ENCODE measurements at places on chromosomes 4 and X. TPM values are rescaled to one million over a fixed set of nuclear protein-coding genes. Genes with fewer than 3 reads are reported as not detected.

The USP51 gene
- 0.88 TPM for total RNA-seq

DNA sequence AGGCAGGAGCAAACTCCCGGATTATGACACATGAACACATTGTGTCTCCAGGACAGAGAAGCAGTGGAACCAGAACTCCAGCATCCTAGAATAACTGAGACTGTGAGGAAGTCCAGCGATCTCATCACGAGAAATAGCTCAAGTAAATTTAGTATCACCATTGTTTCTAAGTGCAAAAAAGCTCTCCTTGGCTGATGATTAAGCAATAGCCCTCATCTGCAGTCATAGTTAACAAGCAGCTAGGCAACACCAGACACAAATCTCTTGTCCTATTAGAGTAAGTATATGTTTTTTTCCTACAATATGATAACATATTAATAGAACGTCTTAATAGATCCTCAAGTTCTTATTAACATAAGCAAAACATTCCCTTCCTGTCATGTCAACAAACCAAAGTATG, 2.4 kb upstream of the CFAP299 start:
- H3K27ac ChIP-seq, result no peak overlapping the region
- peaks cover 10% of the 10 kb centered on the region for H3K4me1 ChIP-seq
- DNase-seq, result no peak
- no peak overlapping the region for H3K4me3 ChIP-seq

DNA sequence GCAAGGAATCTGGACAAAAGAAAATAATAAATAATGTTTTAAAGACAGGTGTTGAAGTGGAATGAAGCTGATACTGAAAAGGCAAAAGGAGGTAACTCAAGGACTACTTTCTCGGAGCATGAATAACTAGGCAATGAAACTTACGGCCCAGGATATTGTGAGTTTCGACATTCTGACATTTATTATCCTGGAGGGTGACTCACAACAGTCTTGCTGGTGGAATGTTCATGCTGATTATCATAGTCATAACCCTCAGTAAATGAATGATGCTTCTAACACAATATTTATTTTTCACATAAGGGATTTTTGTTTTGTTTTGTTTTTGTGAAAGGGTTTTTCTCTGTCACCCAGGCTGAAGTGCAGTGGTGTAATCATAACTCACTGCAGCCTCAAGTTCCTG, 147.0 kb upstream of the HPGD start:
- no peaks in the 10 kb centered on the region for H3K4me1 ChIP-seq
- no peak overlapping the region for H3K4me3 ChIP-seq
- H3K27ac ChIP-seq, result no peak overlapping the region
- no peak for DNase-seq
- H3K27me3 ChIP-seq, result no peaks in the 10 kb centered on the region

The PRDM5 gene
- not detected for total RNA-seq

The SPIN4 gene
- total RNA-seq, result 14.8 TPM

The ARHGEF9 gene
- 42.8 TPM for total RNA-seq

The VCX gene
- total RNA-seq, result not detected

- H3K27ac ChIP-seq, result no peak overlapping the region
- no peaks in the 10 kb centered on the region for H3K36me3 ChIP-seq
- H3K4me3 ChIP-seq, result no peak overlapping the region
- H3K27me3 ChIP-seq, result peaks cover 20% of the 10 kb centered on the region
- DNase-seq, result no peak
Observed at GRCh38 chr4:183303301-183303700, 16.8 kb downstream of the CLDN22 start.

The RENBP gene
- 7.5 TPM for total RNA-seq

GRCh38 chrX:105550043-105550663, 272.2 kb upstream of the NRK start:
- H3K27me3 ChIP-seq, result no peaks in the 10 kb centered on the region
- no peaks in the 10 kb centered on the region for H3K36me3 ChIP-seq
- no peak overlapping the region for H3K27ac ChIP-seq
- H3K4me3 ChIP-seq, result no peak overlapping the region
- no peaks in the 10 kb centered on the region for H3K4me1 ChIP-seq
- DNase-seq, result no peak

DNA sequence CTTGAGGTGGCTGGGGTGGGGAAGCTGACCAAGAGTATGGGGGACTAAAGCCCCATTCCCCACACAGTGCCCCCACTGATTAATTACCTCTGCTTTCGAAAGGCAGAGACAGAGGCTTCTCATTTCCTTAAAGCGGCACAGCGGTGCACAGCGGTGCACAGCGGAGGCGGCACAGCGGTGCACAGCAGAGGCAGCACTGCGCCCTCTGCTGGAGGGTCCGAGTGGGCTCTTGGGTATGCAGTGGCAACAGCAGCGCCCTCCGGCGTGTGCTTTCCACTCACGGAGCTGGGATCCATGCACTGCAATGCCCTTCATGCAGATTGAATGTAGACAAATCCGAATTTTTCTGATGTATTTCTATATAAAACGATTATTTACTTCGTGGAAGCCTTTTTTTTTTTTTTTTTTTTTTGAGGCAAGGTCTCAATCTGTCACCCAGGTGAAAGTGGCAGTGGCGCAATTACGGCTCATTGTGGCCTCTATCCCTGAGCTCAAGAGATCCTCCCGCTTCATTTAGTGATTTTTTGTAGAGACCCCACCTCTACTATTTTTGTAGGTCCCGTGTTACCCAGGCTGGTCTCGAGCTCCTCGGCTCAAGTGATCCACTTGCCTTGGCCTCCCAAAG, 19.7 kb upstream of the PRPS2 start:
- no peak overlapping the region for H3K27ac ChIP-seq
- H3K27me3 ChIP-seq, result peaks cover 31% of the 10 kb centered on the region
- peaks cover 4% of the 10 kb centered on the region for H3K4me1 ChIP-seq
- DNase-seq, result peak; percentile 79
- H3K36me3 ChIP-seq, result no peaks in the 10 kb centered on the region
- H3K4me3 ChIP-seq, result no peak overlapping the region

The PDZD11 gene
- total RNA-seq, result 34.1 TPM

The NEUROG2 gene
- total RNA-seq, result 0.12 TPM

- no peaks in the 10 kb centered on the region for H3K36me3 ChIP-seq
- no peaks in the 10 kb centered on the region for H3K4me1 ChIP-seq
- no peak overlapping the region for H3K4me3 ChIP-seq
- H3K27me3 ChIP-seq, result no peaks in the 10 kb centered on the region
- no peak for DNase-seq
- no peak overlapping the region for H3K27ac ChIP-seq
Observed at GRCh38 chr4:85873566-85873965, 398.6 kb downstream of the ARHGAP24 start.

GRCh38 chr4:82128355-82128754, 245.4 kb downstream of the HNRNPD start:
- H3K4me3 ChIP-seq, result no peak overlapping the region
- H3K27ac ChIP-seq, result no peak overlapping the region
- H3K4me1 ChIP-seq, result no peaks in the 10 kb centered on the region
- H3K27me3 ChIP-seq, result no peaks in the 10 kb centered on the region
- no peaks in the 10 kb centered on the region for H3K36me3 ChIP-seq

- no peak overlapping the region for H3K27ac ChIP-seq
- H3K36me3 ChIP-seq, result no peaks in the 10 kb centered on the region
- H3K27me3 ChIP-seq, result no peaks in the 10 kb centered on the region
- H3K4me1 ChIP-seq, result no peaks in the 10 kb centered on the region
- DNase-seq, result no peak
Observed at GRCh38 chrX:36609616-36610585, 398.3 kb upstream of the FAM47C start.

DNA sequence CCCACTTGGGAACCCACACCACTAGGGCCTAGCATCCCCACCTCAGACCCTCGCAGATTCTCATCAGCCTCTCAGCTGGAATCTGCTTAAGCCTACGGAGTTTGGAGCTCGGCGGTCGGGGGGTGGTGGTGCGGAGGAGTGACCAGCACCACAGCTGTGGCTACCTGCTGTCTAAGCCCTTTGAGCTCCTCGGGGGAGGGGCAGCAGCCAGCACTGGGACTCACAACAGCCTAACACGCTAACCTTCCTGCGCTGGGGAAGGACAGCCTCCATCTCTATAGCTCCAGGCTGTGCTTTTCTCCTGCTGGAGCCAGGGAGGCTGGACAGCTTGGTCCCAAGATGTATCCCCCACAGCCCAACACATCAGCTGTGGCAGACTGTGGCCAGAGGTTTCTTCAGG, 281.5 kb downstream of the USP46 start:
- no peaks in the 10 kb centered on the region for H3K36me3 ChIP-seq
- DNase-seq, result no peak
- H3K27ac ChIP-seq, result no peak overlapping the region

DNA sequence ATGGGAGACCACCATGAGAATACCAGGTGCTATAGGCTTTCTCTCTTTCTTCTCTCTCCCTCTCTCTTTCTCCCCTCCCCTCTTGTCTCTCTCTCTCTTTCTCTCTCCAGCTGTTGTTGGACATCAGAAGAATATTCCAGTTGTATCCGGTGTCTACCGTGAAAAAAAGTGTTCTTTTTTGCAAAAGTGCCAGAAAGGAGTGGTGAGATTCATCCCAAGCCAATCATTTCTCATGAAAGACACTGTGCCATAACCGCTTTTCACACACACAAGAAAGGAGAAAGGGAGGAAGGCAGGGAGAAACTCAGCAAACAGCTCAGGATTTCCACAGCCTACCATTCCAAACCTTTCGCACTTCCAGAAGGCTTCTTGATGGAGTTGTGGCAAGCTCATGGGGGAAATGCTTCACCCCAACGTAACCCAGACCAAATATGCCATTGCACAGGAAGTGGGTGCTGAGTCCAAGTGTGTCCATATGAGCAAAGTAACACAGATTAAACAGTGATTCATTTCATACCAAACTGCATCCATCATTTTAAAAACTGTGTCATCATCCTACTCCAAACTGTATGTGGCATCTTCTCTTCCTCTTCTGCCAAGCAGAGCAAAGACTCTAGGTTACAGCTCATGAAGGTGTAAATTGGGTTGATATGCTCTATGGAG, 224.0 kb downstream of the APBB2 start:
- no peaks in the 10 kb centered on the region for H3K36me3 ChIP-seq
- no peak overlapping the region for H3K27ac ChIP-seq
- H3K4me1 ChIP-seq, result no peaks in the 10 kb centered on the region
- DNase-seq, result no peak

The CSN1S1 gene
- total RNA-seq, result not detected

The NKX1-1 gene
- not detected for total RNA-seq

GRCh38 chr4:10020871-10021652, at the start of gene SLC2A9:
Gene SLC2A9, minus strand, starts transcription at chr4:10021497. Its CDS starts 68 bp downstream, at chr4:10021429.
- H3K4me1 ChIP-seq, result peaks cover 17% of the 10 kb centered on the region
- DNase-seq, result no peak
- H3K27ac ChIP-seq, result no peak within 1 kb of the TSS
- H3K4me3 ChIP-seq, result no peak within 1 kb of the TSS
- H3K36me3 ChIP-seq, result no peaks in the 10 kb centered on the region

- H3K27ac ChIP-seq, result no peak overlapping the region
- H3K4me1 ChIP-seq, result no peaks in the 10 kb centered on the region
- H3K36me3 ChIP-seq, result peaks cover 18% of the 10 kb centered on the region
- H3K27me3 ChIP-seq, result no peaks in the 10 kb centered on the region
- no peak overlapping the region for H3K4me3 ChIP-seq
Observed at GRCh38 chrX:130136496-130136895, 26.2 kb upstream of the ELF4 start.

- no peaks in the 10 kb centered on the region for H3K36me3 ChIP-seq
- H3K27me3 ChIP-seq, result no peaks in the 10 kb centered on the region
- peaks cover 4% of the 10 kb centered on the region for H3K4me1 ChIP-seq
Observed at GRCh38 chrX:124401696-124402095, 55.3 kb downstream of the SH2D1A start.

DNA sequence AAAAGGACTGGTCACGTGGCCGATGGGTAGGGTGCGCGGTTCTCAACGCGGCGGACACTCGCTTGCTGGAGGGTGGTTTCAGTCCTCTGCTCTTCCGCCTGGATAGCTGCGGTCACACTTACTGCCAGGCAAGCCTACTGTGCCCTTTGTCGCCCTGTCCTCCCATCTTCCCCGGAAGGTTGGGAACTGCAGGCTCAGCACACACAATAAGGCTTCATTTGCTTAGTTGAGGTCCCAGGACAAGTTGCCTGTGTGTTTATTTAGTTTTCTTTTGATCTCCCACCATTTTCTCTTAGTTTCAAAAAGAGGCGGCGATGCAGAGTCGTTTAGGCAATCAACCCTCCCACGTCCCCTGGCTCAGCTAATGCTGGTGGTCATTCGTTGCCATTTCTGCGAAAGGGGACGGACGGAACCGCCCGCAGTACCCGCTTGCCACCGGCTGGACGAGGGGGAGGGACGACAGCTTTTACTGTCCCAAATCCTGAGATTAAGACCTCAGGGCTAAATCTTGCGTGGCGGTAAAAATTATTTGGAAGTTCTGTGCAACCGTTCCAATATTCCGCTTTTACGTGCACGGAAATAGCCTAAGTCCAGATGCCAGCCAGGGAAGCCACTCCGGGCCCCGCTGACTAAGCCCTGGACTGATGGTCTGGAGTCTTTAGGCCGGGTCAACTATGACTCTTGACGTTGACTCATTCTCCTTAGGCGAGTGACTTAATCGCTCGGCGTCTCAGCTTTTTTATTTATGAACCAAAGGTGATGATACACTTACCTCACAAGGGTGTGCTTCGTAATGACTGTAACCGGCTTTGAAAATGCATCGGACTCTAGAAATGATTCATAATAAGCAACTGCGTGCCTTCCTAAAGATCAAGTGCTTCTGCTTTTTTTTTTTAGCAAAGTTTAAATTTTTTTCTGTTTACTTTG, 671 bp upstream of the EIF4E start:
- H3K4me3 ChIP-seq, result peak overlapping the region; percentile 89
- H3K27ac ChIP-seq, result peak overlapping the region; percentile 100
- H3K4me1 ChIP-seq, result peaks cover 37% of the 10 kb centered on the region
- H3K27me3 ChIP-seq, result no peaks in the 10 kb centered on the region
- peak; percentile 85 for DNase-seq
- peaks cover 26% of the 10 kb centered on the region for H3K36me3 ChIP-seq

DNA sequence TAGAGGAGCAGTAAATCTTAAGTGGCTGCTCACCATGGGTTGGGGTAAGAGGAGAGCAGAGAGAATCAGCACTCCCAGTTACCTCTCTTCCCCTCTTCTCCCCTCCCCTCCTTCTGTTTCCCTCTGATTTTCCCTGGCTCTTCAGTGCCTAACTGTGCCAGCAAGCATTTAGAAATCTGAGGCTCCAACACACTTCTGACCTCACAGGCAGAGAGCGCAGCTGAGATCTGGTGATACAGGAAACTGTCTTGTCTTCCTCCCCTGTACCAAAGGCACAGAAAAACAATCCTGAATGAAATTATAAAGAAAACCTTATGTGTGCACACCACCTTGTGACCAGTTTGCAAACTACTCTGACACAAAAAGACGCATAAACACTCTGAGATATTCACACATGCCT, 82.4 kb upstream of the SMIM10 start:
- DNase-seq, result no peak
- H3K4me3 ChIP-seq, result no peak overlapping the region
- H3K4me1 ChIP-seq, result peaks cover 5% of the 10 kb centered on the region
- H3K27ac ChIP-seq, result peak overlapping the region; percentile 58

DNA sequence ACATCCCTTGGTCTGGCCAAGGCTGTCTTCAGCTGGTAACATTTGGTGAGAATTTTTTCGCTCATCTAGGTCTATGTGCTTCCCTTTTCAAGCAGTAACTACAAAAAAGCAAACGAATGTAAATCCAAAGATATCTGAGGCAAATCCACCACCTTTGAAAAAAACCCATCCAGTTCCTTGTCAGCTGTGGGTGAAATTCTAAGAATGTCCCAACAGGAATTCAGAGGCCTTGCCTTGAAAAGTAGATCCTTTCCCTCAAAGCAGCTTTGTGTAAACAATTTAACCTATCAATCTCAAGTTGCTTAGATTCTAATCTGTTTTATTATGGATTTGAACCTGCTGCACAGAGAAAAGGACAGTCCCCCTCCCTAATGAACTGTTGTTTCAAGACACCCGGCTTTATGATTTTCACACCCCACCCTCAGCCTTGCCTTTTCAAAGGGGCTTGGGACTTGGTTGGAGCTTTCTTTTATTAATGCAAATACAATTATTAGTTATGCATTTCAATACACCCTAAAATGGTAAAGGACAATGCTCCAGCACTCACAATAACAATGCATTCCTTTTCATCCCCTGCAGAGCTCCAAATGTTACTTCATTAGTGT, 166.6 kb downstream of the LDB2 start:
- H3K27ac ChIP-seq, result no peak overlapping the region
- no peaks in the 10 kb centered on the region for H3K27me3 ChIP-seq
- H3K36me3 ChIP-seq, result no peaks in the 10 kb centered on the region
- H3K4me1 ChIP-seq, result no peaks in the 10 kb centered on the region
